NCI-H345 (cell line): ENCODE measurements at places on chromosomes 1 and 21.

GRCh38 chr1:94562519-94563260 lies 21.1 kb upstream of the F3 start:
- peak; percentile 27 for DNase-seq

- peak; percentile 91 for DNase-seq
Measured at GRCh38 chr1:151251656-151252470, 2.7 kb upstream of the PSMD4 start.

- DNase-seq: peak; percentile 23
Measured at GRCh38 chr1:221174330-221174993, 295.2 kb downstream of the HLX start.

- peak; percentile 96 for DNase-seq
Measured at GRCh38 chr21:42120101-42120902, 49.2 kb downstream of the UMODL1 start.

DNA sequence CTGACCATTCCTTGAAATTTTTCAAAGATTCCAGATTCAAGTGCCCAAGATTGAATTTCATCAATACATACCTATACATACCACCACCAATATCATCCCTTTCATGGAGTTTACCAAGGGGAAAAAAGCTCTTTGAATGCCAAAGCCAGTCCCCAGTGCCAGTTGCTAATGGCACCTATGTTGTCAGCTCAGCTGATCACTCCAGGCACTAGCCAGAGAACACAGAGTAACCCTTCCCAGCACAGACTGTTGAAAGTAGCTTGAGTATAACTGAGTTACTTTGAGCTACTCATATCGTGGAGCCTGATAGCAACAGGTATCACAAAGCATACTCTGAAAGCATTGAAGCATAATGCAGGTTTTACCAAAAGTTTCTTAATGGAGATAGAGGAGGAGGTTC lies 133.9 kb upstream of the NFIA start:
- DNase-seq: no peak

DNA sequence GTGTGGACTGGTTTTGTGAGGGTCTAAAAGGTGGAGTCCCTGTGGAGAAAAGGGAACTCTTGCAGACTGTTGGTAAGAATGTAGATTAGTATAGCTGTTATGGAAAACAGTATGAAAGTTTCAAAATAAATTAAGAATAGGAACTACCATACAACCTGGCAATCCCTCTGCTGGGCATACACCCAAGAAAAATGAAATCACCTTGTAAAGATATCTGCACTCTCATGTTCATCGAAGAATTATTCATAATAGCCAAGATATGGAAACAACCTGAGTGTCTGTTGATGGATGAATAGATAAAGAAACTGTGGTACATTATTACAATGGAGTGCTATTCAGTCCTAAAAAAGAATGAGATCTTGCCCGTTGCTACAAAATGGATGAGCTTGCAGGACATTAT lies 109.6 kb downstream of the TBX19 start:
- no peak for DNase-seq

- DNase-seq: no peak
Measured at GRCh38 chr1:206898089-206898914, 1.1 kb downstream of the IL24 start.

- no peak for DNase-seq
Measured at GRCh38 chr1:73100216-73100615, 817.9 kb upstream of the NEGR1 start.

GRCh38 chr21:20639026-20639425 lies 359.2 kb upstream of the NCAM2 start:
- DNase-seq: no peak

- no peak for DNase-seq
Measured at GRCh38 chr1:232066521-232066920, 439.9 kb downstream of the DISC1 start.

GRCh38 chr1:2392686-2393085 lies 1.0 kb downstream of the RER1 start:
- DNase-seq: no peak

- DNase-seq: peak; percentile 52
Measured at GRCh38 chr1:201648907-201649721, 110.2 kb downstream of the NAV1 start.

- no peak for DNase-seq
Measured at GRCh38 chr1:19925342-19926070, 2.1 kb upstream of the PLA2G2E start.

DNA sequence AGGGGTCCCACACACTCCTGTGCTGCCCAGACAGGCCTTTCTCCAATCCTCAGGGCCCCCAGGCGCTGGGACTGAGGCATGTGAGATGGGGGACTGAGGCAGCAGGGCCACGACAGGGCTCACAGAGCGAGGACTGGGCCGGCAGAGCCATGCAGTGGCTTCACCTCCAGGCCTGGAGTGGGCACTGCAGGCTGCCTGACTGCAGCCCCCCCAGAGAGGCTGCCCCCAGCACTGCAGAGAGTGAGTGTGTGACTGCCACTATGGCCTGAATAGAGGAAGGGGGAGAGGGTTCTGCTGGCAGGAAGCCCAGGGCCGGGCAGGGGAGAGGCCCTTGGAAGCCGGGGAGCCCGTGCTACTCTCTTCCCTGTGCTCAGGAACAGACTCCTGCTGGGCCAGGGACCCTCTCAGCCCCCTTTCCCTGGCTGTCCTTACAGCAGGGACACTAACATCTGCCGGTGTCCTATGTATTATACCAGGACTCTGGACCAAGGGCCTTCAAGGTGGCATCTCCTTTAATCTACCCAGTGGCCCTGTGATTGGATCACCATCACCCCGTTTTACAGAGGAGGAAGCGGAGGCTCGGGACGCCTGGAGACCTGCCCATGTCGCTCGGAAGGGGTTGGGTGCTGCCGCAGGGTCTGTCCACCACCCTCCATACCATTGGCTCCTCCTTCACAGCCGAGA lies 20.2 kb upstream of the PLEKHG5 start:
- no peak for DNase-seq

GRCh38 chr1:2526824-2527555 lies 594 bp upstream of the PANK4 start:
- no peak for DNase-seq
